ENCODE measurements at places on chromosomes 5 and 9.

- DNase-seq: no peak
Measured at GRCh38 chr5:57225553-57225952, 51.7 kb downstream of the GPBP1 start.

- no peak for DNase-seq
Measured at GRCh38 chr9:14272927-14273528, 40.9 kb downstream of the NFIB start.

GRCh38 chr9:92966518-92966800 lies 19.1 kb downstream of the FGD3 start:
- no peak for DNase-seq

DNA sequence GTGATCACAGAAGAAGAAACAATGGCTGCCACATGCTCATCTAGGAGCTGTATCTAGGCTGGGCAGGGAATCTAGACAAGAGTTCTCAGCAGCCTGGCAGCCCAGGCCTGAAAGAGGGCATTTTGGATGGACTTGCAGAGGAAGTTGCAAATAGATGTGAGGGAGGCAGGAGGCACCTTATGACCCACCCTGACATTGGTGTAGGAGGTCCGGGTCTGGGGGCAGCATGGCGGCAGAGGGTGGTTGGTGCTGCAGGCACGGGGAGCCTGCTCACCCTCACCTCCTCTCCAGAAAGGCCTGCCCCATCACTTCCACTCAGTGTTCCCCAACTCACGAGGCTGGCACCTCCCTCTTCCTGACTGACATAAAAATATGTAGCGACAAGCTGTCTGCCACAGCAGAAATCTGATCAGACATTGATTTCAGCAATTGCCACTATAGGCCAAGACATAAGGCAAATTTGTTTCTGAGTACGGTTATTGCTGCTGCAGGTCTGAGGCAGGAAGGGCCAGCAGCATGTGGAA lies 217.6 kb downstream of the PBX3 start:
- no peak for DNase-seq

- peak; percentile 74 for DNase-seq
Measured at GRCh38 chr5:7548596-7548995, 152.7 kb downstream of the ADCY2 start.

GRCh38 chr5:10503997-10504793 lies 59.7 kb upstream of the ANKRD33B start:
- DNase-seq: no peak

DNA sequence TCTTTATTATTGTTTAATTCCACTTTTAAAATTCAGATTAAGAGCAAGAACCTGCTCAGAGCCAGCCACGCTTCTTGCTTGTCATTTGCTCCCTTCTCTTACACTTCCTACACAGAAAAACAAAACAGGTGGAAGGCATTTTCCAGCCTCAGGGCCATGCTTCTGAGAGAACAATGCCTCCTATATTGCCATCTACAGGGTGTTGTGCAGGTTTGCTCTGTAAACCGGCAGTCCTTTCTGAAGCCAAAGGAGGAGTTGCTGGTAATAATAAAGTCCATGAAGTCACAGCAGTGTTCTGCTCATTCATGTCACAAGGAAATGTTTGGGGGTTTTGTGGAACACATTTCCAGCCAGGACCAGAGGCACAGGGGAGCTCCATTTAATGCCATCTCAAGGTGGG lies 16.1 kb upstream of the PRLR start:
- no peak for DNase-seq

GRCh38 chr9:37917801-37918664 lies 14.1 kb upstream of the SLC25A51 start:
- DNase-seq: no peak

- DNase-seq: no peak
Measured at GRCh38 chr5:127014573-127014972, 15.8 kb downstream of the MARCHF3 start.

DNA sequence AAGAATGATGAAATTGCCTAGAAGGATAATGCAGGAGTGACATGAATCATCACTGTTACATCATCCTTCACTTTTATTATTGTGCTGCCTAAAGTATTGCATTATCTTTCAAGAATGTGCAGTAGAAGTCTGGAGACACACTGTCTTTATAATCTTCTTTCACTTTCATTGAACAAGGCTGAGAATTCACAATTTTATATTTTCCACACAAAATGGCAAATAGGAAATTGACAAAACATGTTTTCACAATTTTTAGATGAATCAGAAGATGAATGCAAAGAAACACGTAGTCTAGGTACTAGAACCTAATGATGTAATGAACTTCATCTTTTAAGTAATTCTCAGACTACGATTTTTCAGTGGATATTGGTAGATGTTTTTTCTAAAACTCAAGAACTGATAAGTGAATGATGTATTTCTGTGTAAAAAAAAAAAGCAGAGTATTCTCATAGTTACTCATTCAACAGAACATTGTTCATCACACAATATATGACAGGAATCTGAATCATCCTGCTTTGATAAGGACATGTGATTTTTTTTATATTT lies 131.5 kb upstream of the GRHPR start:
- no peak for DNase-seq

DNA sequence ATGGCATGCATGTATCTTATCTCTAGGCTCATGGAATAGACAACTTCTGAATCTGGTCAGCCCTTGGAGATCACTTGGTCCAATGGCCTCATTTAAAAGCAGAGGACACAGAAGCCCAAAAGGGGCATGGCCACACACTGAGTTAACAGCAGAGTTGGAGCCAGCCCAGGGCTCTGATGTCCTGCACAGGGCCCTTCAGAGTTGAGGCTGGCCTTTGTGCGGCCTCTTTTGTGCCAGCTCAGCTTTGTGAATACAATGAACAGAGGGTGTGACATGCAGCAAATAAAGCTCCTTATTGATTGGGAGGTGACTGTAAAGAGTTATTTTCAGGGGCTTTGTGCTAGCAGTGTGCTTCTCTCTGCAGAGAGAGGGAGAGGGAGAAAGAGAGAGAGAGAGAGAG lies 150.1 kb upstream of the STK32A start:
- peak; percentile 27 for DNase-seq

GRCh38 chr5:15260356-15261268 lies 239.4 kb upstream of the FBXL7 start:
- DNase-seq: no peak

DNA sequence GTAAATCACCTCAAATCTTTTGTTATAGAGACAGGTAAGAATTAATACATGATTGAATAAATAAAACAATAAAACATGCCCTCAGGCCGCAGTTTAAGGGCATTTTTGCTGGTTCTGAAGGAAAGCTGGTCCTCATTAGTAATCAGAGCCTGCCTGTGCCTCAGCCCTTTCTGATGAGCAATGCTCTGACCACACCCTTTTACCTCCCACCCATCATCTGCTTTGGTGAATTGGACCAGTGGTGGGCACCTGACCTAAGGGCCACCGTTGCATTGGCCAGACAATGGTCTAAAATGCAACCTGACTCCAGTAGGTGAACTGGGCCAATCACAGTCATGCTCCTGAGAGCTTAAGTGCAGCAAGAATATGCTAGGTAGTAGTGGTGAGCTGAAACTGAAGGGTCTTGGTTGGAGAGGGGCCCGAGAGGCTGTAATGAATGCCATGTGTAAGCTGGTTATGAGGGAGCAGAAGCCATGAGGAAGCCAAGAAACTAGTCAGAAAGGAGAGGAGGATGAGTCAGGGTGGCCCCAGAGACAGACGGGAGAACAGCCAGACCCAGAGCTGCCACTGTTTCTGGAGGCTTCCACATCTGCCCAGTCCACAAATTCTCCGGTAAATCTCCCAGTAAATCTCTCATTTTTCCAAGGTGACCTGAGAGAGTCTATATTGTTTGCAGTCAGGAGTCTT lies 45.5 kb upstream of the ZSWIM6 start:
- no peak for DNase-seq

GRCh38 chr5:18686253-18686652 lies 1052.0 kb downstream of the TAF11L14 start:
- DNase-seq: no peak

GRCh38 chr5:43104057-43104456 lies 16.7 kb upstream of the ZNF131 start:
- no peak for DNase-seq

GRCh38 chr5:159202151-159202550 lies 7.2 kb downstream of the RNF145 start:
- DNase-seq: no peak

DNA sequence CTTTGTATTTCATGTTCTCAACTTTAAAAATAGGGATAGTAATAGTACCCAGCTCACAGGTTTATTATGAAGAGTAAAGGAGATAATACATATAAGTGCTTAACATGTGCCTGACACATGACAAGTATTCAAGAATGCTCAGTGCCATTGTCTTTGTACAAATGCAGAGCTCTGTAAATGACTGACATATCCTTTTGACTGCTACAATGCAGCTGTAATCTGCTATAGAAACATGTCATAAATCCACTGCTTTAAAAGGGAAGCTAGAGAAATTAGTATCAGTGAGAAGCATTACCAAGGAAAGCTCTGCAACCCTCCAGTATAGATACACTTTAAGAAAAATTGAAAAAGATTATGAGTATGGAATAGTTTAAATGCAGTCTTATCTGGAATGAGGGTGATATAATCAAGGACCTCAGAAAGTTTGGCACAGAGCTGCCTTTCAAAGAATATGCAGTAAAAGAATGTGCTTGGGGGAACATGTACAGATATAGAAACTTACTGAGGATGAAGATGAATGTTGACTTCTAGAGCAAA lies 17.9 kb downstream of the ERAP1 start:
- DNase-seq: no peak

DNA sequence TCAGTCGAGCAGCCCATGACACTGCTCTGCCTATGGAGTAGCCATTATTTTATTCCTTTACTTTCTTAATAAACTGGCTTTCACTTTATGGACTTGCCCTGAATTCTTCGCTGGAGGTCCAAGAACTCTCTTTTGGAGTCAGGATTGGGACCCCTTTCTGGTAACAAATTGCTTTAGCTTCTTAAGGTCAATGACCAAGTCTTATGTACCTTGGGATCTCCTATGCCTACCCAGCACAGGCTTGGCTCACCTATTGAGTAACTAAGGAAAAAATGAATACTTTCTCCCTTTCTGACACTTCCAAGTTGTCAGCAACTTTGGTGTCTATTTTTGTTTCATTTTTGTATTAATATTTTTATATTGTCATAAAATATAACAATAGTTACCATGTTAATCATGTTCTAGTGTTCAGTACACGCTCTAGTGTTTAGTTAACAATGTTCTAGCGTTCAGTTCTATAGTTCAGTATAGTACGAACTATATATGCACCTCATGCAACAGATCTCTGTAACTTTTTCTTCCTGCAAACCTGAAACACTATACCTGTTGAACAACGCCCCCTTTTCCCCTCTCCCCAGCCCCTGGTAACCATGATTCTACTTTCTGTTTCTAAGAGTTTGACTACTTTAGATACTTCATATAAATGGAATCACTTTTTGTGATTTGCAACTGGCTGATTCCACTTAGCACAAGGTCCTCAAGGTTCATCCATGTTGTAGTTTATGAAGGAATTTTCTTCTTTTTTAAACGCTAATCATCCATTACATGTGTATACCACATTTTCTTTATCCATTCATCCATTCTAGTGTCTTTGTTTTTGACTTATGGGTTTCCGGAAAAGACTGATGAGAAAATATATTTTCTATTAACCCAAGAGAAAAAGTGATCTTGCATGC lies 1.8 kb upstream of the RHOBTB3 start:
- no peak for DNase-seq

DNA sequence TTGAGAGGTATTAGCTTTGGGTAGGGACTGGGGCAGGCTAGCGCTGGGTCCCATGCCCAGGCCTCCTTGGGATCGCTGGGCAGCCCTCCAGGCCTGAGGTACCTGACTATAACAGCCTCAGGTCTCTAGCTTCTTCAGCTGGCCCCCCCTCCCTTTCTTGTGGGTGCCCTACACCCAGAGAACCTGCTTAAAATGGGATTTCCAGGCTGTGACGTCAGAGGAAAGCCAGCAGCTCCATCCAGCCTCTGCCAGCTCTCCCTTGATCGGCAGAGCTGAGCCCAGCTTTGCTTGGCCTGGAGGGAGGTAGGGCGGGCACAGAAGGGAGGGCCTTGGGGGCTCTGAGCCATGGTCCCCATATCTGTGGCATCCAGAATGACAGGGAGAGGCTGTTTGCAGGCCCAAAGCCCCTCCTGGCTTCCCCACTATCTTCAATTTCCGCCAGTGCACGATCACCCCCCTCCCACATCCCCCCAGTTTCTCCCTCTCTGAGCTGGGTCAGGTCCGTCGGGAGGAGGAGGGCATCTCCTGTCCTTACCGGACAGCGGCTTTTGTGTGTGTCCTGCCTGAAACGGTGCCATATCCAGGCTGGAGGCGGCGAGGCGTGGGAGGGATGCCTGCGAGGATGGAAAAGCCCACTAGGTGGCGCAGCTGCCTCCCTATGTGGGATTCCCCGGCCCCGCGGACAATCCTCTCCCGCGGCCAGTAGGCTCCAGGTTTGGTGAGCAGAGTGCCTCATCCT lies 10.8 kb downstream of the REEP2 start:
- DNase-seq: peak; percentile 89

GRCh38 chr9:98796364-98797101 lies at the start of gene ANKS6:
TSS of gene ANKS6 (minus strand) at chr9:98796555. CDS start at chr9:98796491, 64 bp downstream.
- DNase-seq: peak; percentile 85

DNA sequence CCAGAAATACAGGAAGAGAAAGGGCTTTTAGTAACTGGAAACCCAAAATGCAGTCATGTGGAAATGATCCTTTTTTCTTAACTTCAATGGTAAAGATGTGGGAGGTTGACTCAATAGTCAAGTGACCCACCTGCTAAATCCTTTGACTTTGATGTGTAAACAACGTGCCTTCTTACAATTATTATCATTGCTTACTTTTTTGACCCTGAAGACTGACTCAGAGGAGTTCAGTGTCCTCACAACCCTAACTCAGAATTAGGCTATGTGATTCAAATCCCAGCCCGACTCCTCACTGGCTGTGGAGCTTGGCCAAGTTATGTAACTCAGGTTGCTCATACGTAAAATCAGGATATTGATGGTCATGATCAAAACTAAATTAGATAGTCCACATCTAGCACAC lies 27.9 kb downstream of the ANXA1 start:
- no peak for DNase-seq

DNA sequence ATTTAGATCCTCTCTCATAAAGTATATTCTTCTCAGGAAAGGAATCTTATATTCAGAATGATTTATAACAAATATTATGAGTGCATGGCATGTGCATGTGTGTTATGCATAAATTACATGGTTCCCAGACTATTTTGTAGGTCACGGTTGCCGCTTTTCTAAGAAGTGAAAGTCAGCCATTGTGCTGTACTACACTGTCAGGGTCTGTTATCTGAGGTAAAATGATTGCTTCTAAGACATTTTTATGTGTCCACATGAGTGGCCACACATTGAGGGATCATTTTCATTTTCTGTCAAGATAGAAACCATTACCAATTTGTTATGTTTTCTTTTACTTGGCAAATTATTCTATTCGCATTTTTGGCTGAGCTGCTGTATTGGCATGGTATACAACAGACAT lies 210.8 kb downstream of the CWC27 start:
- no peak for DNase-seq

- no peak for DNase-seq
Measured at GRCh38 chr5:177501874-177502678, 4.7 kb upstream of the PDLIM7 start.

GRCh38 chr5:33311893-33312292 lies 128.9 kb upstream of the TARS1 start:
- DNase-seq: no peak

DNA sequence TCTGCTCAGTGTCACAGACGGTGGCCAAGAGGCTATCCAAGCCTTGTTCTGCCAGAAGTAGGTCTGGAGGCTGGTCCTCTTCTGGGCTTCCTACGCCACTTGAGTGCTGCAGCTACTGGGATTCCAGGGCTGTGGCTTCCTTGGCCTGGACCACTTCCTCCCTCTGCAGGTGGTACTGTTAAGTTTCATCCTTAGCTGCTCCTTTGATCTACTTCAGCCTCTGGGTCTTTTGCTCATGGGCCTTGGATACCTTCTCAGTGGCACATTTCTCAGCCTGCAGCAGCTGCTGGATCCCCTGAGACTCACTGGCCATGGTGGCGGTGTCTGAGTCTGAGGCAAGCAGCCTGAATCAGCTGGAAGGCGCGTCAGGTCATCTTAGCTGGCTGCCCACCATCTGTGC lies 10.3 kb downstream of the CNOT8 start:
- DNase-seq: no peak

Measured in NCI-H345 (cell line).